ENCODE measurements at places on chromosomes 1 and 21.
A peak's percentile ranks its signal among the peaks of the same experiment; 100 is the strongest.

DNA sequence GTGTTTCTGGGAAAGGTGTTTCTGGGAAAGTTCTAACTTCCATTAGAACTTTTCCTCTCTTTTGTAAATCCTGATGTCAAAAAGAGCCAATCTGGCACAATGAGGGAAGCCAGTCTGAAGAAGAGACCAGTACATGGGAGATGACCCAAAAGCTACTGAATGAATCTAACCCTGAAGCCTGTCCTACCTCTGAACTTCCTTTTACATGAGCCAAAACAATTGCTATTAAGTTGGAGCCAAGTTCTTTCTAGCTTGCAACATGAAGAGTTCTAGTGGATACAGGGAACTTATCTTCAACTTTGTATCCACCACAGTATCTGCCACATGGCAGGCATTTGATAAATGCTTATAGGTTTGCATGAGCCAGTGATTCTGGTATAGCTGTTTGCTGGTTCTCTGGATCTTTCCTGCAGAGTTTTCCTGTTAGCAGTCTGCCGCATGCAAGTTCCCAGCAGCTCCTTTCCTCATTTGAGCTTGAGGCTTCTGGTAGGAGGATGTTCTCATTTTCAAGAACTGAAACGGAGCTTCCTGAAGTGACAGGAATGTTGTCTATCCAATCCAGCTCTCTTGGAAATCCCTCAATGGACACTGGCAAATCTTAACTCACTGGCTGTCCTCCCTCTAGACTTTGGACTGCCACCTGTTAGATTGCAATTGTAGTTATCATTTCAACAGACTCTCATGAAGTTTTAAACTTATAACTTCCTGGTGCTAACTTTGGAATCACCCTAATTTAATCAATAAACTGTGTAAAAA is 73.1 kb upstream of the LPGAT1 start:
- DNase-seq = no peak

GRCh38 chr1:180631766-180632325 is at the start of gene XPR1:
Gene XPR1, plus strand, starts transcription at chr1:180632022. Its CDS starts 180 bp downstream, at chr1:180632202.
- DNase-seq = peak; percentile 99

DNA sequence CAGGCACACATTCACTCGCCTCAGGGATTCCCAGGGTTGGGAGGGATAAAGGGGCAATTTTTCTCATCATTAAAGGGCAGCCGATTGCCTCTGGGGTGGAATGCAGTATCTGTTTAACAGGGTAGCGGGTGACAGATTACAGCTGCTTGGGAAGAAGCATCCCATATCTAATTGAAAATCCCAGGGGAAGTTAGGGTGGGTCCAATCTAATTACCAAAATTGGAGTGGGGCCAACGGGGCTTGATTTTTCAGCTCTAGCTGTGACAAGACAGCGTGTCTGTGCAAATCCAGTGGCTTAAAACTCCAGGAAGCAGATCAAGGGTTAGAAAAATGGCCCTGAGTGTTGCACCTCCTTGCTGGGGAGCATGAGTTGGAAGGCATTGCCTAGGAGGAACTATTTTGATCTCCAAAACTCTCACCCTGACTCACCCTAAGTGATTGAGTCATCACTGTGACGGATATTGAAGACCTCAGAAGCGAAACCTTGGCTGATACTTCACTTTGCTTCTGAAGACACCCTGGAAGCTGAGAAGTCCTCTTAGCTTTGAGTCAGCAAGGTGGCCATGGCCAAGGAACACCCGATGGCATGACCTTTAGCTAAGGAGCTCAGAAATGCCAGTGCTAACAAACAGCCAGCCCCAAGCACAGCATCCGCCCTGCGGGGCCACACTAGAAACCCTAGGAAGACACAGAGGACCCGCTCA is 46.0 kb downstream of the GRHL3 start:
- no peak for DNase-seq

DNA sequence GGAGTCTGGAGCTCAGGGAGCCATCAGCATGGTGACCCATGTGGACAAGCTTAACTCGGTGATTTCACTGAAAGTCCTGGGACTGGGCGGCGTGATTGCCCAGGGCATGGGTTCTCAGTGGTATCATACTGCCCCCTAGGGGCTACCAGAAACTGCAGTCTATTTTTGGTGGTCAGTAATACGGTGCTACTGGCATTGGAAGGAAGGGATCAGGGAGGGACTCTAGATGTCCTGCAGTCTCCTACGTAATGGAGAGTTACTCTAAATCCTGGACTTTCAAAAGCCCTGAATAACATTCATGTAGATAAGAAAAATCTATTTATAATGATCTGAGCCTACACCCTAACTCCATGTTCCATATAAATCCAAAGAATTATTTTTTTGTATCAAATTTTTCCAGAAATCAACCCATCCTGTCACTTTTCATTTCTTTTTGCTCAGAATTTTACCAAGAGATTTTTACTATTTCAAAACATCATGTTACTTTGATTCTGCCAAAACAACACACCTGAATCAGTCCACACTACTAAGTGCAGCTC is 37.3 kb downstream of the PABPC4 start:
- DNase-seq = peak; percentile 20

DNA sequence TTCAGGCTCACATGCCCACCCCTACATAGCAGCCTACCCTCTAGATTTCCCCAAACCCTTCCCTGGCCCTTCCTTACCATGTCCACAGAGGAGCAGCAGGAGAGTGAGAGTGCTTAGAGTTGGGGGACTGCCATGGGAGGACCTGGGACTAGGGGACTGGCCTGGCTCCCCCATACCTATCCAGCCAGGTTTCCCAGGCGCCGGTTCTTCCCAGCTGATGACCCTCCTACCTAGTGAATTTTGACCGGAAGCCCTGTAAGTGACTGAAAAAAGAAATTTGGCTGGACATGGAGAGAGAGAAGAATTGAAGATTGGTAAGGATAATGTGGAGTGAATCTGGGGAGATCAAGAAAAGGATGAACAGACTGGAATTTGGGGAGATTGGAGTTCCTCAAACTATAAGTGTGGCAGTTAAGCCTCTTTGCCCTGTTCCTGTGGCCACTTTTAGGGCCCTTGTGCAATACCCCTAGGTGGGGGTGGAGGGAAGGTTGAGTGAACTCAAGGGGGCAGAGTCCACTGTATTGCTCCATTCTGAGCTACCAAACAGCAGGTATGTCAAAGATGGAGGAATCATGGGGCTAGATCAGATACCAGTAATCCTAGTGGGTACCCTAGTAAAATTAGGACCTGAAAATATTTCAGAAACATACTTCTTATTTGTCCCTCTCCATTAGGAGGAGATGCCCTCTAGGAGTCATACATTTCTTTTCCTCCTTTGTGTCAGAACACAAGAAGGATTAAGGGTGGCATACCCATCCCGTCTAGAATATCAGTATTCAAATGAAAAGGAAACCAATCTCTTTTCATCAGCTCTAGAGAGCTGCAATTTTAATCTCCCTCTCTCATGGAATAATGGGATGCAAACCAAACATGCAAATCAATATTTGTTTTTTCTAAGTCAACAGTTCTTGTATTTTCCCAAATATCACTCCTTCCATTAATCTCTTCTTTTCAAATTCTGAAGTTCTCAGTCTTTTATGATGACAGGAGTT is 1.2 kb downstream of the HJV start:
- DNase-seq = no peak

DNA sequence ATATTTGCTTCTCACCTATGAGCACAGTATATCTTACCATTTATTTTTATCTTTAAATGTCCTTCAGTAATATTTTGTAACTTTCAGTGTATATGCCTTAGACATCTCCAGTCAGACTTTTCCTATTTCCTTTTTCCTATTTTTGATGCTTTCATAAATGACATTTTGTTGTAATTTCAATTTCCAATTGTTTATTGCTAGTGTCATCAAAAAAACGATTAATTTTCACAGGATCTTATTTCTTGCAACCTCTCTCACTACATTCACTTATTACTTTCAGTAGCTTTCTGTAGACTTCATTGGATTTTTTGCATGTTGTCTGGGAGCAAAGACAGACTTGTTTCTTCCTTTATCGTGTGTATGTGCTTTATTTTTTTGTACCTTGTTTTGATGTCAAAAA is 602.4 kb downstream of the AJAP1 start:
- no peak for DNase-seq

DNA sequence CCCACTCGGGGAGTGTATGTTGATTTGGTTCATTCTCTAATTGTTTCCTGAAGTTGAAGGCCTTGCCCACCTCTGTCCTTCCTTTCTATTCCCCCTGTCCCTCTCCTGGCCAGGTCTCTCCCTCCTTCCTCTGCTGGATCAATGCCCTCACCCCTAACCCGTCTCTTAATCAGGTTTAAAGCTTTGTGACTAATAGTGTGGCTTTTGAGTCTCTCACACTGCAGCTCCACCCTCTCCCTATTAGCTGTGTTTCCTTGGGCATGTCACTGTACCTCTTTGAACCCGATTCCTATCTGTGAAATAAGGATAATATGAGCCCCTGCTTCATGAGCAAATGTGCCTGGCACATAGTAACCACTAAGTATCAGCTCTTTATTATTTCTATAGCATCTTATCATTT is 20.5 kb downstream of the AHDC1 start:
- DNase-seq = no peak

DNA sequence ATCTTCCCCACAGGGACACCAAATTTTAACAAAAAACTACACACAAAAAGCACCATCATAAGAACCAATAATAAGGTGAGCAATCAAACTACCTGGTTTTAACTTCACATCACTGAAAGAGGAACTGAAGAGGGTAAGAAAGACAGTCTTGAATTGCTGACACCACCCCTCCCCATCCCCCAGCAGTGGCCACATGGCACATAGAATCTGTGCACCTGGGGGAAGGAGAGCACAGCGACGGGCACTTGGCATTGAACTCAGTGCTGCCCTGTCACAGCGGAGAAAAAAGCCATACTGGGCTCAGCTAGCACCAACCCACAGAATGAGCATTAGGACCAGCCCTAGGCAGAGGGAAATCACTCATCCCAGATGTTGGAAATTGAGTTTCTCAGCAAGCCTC is 640.0 kb upstream of the ADGRL2 start:
- no peak for DNase-seq

DNA sequence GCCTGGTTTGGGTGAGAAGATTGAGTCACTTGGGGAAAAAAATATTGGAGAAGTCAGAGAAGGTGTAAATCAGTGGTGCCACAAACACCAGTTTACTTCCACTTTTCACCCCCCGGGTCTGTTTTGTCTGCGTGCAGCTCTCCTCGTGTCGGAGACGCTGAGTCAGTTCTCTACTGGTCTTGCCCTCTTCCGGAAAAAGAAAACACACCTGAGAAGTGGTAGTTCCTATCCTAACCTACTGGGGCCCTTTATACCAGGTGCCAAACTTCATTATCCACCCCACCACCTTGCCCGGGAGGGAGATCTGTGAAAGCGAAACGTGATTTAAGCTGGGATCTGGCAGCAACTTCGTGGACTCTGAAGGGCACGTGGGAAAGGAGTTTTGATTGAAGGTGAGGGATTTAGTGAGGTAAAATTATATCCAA is 855 bp upstream of the IVNS1ABP start:
- peak; percentile 72 for DNase-seq

GRCh38 chr1:246032031-246032551 is 475.0 kb downstream of the SMYD3 start:
- DNase-seq = no peak

- DNase-seq = no peak
Measured at GRCh38 chr1:158327481-158327880, 3.9 kb downstream of the CD1B start.

DNA sequence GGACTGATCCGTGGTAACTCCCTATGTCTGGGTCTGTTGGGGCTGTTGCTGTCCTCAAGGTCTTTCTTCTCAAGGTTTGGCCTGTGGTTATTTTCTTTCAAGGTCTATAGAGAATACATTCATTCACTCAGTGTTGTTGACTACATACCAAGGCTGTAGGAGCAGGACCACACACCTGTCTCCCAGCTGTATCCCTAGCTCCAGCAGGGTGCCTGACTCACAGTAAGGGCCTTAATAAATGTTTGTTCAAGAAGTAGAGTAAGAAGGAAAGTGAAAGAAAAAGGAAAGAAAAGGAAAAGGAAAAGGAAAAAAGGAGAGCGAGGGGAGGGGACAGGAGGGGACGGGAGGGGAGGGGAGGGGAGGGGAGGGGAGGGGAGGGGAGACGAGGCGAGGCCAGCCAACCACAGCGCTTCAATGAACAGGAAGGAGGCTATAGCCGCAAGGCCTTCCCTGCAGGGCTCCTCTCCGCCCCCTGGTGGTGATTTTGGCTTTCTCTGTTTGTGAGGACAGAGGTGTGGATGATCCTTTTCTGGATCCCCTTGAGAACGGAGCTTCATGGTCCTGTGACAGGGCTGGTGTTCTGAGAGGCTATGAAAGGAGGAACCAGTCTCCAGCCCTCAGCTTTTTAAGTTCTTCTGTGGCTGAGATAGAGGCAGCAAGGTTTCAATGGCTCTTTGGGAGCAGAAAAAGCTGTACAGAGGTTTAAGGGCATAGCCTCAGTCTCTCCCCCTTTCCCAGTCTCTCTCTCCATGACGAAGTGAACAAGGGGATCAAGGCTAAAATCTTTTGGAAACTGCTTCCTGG is 30.6 kb upstream of the LCE5A start:
- peak; percentile 63 for DNase-seq

DNA sequence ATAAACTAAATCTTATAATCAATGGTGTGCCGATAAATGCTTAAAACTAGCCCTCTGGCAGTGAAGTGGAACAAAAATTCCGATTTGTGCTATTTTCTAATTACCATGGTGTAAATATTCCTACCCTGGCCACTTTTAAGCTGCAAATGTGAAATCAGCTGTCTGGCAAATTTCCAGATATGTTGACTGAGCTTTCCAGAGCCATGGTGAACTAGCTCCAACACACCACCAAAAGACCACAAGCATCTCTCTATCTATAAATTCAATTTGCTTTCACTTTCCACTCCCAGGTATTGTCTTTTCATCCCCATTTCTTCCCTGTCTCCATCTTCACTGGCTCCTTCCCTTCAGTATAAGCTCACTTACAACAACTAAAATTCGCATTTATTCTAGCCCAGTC is 152.3 kb upstream of the RGS18 start:
- DNase-seq = no peak

DNA sequence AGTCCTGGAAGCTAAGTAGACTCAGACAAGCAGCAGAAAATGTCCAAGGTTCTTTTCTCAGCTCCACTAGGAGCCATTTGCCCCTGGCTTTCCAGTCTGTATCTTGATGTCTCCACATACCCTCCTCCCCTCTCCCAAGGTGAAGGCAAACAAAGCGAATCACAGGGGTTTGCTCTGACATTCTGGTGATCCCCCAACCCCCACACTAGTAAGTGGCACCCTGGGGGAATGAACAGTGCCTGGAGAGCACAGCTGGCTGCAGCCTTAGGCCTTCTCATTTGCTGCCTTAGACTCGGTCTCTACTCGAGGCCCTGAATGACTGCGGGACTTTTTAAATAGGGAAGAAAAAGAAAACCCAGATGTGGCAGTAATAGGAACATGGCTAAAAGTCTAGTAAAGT is 15.3 kb downstream of the ERI3 start:
- DNase-seq = no peak

DNA sequence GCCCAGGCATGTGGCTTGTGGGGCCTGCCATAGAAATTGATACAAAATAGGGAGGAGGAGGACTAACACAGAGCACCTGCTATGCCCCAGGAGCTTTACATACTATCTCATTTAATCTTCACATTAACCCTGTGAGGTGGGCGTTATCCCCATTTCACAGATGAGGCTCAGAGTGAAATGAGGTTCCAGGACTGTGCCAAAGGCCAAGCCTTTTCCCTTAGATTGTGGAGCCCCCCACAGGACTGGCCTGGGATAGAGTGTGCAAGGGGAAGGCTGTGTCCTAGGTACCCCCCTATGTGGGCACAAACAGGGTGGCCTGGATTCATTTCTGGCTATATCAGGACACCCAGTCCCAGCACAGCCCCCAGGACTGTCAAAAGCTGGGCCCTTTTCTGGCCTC is 2.2 kb upstream of the DDOST start:
- DNase-seq = no peak

Data from activated CD4-positive, alpha-beta T cell treated with anti-CD3 and anti-CD28 coated beads, Interleukin-2, amount 50 U/mL, for 1 hour (primary cell).